Tracheal epithelial cell (primary cell): ENCODE measurements at places on chromosomes 2 and 18. TPM values are rescaled to one million over a fixed set of nuclear protein-coding genes. Genes with fewer than 3 reads are reported as not detected.

The SPATA3 gene
- total RNA-seq: not detected in 2 replicates

The TACR1 gene
- total RNA-seq: not detected in 2 replicates

The ALPG gene
- total RNA-seq: under 0.01 TPM in 1 of 2 replicates, not detected in the other

The FSHR gene
- not detected in 2 replicates for total RNA-seq

The COA5 gene
- total RNA-seq: 11.6 and 17.5 TPM in 2 replicates

The MFSD2B gene
- total RNA-seq: 0.24 TPM in 1 of 2 replicates, not detected in the other

The C2orf80 gene
- total RNA-seq: not detected in 2 replicates

The SCN7A gene
- total RNA-seq: under 0.01 TPM in 1 of 2 replicates, not detected in the other

The SERPINB3 gene
- 33.7 and 83.3 TPM in 2 replicates for total RNA-seq

The IL1RN gene
- total RNA-seq: 70.3 and 167 TPM in 2 replicates

The KCNS3 gene
- total RNA-seq: 3.0 and 20.2 TPM in 2 replicates

The C2orf78 gene
- total RNA-seq: not detected in 2 replicates

The SRD5A2 gene
- not detected in 2 replicates for total RNA-seq

The REG1A gene
- not detected in 2 replicates for total RNA-seq

The ASIC4 gene
- not detected in 2 replicates for total RNA-seq

The MFF gene
- total RNA-seq: 76.9 and 80.6 TPM in 2 replicates

The UGT1A1 gene
- total RNA-seq: 0.48 and 1.1 TPM in 2 replicates

The UGT1A10 gene
- total RNA-seq: not detected in 2 replicates

The PSD4 gene
- 42.0 and 45.3 TPM in 2 replicates for total RNA-seq

The KIF1A gene
- 0.72 TPM in 1 of 2 replicates, not detected in the other for total RNA-seq

The IL37 gene
- total RNA-seq: not detected in 2 replicates

The TDRD15 gene
- under 0.01 TPM in 1 of 2 replicates, not detected in the other for total RNA-seq

The RAB17 gene
- total RNA-seq: 2.1 and 3.1 TPM in 2 replicates
